ENCODE measurements at places on chromosomes 11 and 22.
A peak's percentile ranks its signal among the peaks of the same experiment; 100 is the strongest.

GRCh38 chr11:59011655-59012397 is 72.5 kb downstream of the GLYATL1 start:
- peak; percentile 69 for DNase-seq

DNA sequence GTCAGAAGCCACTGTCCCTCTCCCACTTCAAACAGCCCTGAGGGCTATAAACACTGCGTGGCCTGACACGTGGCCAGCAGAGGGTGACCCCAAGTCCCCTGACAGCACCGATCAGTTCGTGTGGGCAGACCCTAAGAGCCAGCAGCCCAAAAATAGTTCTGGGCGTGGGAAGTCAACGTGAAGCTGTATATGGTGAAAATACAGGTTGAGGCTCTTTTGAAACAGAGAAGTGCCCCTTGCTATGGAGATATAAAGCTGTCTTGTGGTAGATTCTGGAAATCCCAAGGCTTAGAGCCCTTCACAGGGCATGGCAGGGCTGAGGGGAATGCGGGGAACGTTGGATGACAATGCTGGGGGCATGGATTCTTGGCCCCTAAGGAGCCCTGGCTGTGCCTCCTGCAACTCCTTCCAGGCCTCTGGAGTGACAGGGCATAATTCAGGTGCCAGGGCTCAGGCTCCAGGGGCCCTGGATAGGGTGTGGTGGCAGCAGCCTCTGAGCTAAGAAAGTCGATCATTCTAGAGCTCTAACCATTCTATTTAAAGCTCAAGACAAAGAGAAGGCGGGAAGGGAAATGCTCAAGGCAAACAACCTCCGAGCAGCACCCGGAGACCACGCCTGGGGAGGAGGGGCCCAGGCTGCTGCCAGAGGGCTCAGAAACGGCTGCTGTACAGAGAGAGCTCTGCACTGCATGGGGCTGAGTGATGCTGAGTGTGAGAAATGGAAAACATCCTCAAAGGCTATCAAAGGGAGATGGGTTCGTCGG is 60.4 kb upstream of the CD5 start:
- peak; percentile 67 for DNase-seq

GRCh38 chr11:72817966-72818365 is 3.8 kb downstream of the ATG16L2 start:
- DNase-seq = no peak

GRCh38 chr11:83923961-83924360 is 637.8 kb upstream of the CCDC90B start:
- no peak for DNase-seq

- DNase-seq = peak; percentile 45
Observed at GRCh38 chr11:108117746-108118371, 3.5 kb upstream of the ACAT1 start.

DNA sequence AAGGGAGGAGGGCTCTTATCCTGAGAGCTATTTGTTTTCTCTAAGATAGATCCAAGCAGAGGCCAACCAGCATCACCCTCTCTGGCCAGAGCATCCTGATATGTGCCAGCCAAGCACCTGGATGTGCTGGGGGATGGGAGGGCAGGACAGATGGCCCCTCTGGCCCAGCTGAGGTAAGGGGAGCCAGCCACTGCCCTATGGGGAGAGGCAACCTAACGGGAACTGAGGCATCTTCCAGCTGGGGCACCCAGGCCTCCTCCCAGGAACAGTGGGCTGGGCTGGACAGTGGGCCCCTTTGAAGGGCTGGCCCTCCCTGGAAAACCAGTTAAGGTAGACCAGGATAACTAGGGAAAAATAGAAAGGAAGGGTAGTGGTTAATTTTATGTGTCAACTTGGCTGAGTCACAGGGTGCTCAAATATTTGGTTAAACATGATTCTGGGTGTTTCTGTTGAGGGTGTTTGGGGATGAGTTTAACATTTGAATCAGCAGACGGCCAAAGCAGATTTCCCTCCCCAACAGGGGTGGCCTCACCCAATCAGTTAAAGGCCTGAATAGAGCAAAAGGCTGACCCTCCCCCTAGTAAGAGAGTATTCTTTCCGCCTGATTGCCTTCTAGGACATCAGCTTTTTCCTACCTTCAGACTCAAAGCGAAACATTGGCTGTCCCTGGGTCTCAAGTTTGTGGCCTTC is 595.1 kb downstream of the BUD13 start:
- no peak for DNase-seq

- no peak for DNase-seq
Observed at GRCh38 chr11:61480994-61481335, 27.6 kb upstream of the LRRC10B start.

GRCh38 chr11:117482881-117483280 is 155.2 kb downstream of the CEP164 start:
- no peak for DNase-seq

DNA sequence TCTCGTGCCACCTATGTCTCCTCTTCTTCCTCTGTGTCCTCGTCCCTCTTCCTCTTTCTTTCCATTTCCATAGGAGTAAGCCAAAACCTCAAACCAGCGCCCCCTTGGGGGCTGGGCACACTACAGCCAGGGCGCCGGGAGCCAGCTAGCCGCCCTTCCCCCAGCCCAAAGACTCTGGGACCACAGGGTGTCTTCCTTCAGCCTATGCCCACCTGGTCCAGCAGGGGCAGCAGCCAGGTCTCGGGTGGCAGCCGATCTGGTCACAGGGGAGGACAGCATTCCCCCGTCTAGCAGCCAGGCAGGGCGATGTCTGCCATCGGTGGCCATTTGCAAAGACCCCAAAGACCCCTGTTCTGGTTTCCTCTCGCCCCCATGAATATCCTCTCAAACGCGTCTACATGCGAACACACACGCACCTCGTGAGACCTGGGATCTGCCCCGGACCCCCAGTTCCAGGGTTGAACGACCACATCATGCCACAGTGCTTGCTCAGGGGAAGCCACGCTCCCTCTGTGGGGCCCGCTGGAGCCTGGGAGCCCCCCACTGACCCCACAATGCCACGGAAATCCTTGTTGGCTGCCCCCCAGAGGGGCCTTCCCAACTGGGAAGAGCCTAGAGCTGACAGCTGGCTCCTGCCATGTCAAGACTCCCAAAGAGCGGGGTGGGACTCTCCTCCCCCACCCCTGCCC is 546.0 kb upstream of the CCDC179 start:
- no peak for DNase-seq

DNA sequence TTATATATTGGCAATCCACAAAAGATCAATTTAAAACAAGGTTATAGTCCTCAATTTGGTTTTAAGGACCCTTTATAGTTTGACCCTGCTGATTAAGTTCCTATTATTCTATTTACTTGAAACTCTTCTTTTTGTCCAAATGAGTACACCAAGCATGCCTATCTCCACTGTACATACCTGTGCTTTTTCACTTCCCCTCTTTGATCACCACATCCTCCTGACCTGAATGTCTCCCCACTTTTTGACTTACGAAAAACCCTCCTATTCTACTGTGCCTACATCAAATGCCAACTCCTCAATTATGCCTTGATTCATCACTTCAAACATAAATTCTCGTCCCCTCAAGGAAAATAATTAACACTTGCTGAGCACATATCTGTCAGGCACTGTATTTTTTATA is 113.5 kb downstream of the SOX6 start:
- DNase-seq = no peak

DNA sequence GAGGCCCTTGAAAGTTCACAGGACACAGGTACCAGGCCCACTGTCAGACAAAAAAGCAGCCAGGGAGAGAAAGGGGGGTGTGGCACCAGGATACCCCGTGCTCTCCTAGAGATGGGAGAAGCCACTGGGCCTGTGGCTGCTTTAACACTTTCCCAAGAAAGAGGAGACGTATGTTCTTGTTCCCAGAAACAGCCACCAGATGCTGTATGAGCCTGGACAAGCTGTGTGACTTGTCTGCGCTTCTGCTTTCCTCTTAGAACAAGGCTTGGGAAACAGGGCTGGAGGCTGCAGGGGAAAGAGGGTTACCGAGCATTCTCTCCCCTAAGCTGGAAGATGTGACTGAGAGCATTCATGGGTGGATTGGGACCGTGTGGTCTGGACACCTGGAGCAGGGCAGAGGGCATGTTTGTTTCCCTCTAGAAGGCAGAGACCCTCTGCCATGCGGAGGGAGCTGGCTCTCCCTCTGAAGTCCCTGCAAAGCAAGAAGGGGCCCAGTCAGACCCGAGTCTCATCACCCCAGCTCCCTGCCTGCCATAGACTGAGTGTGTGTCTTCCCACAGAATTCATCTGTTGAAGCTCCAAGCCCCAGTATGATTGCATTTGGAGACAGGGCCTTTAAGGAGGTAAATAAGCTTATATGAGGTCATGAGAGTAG is 74.1 kb downstream of the TRIM29 start:
- no peak for DNase-seq

Data from inflammatory macrophage (primary cell).